GM04504 (cell line): ENCODE measurements at places on chromosomes 13 and 19.

GRCh38 chr13:111314852-111315251 lies 5.6 kb upstream of the TEX29 start:
- peak; percentile 2 for DNase-seq

GRCh38 chr13:44422755-44423643 lies 49.4 kb downstream of the SERP2 start:
- no peak for DNase-seq

DNA sequence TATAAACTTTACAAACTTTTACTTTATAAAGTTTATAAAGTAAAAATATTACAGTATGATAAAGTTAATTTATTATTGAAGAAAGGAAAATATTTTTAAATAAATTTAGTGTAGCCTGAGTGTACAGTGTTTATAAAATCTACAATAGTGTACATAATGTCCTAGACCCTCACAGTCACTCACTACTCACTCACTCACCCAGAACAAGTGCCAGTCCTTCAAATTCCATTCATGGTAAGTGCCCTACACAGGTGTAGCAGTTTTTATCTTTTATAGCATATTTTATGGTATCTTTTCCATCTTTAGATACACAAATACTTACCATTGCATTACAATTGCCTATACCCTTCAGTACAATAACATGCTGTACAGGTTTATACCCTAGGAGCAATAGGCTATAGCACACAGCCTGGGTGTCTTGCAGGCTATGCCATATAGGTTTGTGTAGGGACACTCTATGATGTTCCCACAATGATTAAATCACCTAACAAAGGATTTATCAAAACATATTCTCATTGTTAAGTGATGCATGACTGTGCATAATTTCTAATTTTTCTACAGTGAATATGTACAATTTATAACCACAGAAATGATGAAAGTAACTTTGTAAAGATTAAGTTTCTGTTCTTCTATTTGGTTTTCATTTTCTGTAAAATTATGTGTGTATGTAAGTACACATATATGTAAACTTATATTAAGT lies 98.0 kb downstream of the SPRY2 start:
- DNase-seq, result no peak

DNA sequence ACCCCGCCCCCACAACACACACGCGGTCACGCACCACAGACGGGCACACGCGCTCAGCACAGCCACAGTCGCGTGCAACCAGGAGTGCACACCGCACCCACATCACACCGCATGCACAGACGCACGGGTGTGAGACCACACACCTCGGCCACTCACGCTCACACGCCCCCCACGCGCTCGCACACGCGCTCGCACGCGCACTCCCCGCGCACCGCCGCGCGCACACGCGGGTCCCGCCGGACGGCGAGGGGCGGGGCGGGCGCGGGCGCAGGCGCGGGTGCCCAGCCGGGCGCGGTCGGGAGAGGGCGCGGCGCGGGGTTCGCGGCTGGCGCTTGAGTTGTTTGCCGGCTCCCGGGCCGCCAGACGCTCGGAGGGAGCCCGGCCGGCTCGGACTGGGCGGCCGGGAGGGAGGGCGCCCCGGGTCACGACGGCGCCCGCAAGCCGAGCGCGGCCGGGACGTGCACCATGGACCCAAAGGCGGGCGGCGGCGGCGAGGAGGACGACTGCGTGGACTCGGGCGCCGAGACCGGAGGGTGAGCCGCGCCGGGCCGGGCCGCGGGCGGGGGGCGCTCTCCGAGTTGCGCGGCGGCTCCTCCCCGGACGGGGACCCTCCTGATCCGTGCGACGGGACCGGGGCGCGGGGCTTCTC lies at the start of gene FAM124A:
FAM124A (plus strand) TSS at position 362 of the 649 bp plus-strand sequence; CDS start at position 466, 104 bp downstream.
- DNase-seq, result no peak

DNA sequence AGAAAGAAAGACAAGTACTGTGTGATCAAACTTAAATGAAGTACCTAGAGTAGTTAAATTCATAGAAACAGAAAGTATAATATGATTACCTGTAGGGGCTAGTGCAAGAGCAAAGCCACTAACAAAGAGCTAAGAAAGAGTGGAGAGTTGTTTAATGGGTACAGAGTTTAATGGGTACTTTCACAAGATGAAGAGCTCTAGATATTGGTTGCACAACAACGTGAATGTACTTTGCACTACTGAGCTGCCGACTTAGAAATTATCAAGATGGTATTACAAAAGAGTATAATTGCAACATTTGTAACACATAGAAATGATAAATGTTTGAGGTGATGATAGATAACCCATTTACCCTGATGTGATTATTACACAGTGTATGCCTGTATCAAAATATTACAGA lies 140.3 kb upstream of the GPC6 start:
- no peak for DNase-seq

- no peak for DNase-seq
Measured at GRCh38 chr13:111179908-111180760, 65.0 kb downstream of the ARHGEF7 start.

DNA sequence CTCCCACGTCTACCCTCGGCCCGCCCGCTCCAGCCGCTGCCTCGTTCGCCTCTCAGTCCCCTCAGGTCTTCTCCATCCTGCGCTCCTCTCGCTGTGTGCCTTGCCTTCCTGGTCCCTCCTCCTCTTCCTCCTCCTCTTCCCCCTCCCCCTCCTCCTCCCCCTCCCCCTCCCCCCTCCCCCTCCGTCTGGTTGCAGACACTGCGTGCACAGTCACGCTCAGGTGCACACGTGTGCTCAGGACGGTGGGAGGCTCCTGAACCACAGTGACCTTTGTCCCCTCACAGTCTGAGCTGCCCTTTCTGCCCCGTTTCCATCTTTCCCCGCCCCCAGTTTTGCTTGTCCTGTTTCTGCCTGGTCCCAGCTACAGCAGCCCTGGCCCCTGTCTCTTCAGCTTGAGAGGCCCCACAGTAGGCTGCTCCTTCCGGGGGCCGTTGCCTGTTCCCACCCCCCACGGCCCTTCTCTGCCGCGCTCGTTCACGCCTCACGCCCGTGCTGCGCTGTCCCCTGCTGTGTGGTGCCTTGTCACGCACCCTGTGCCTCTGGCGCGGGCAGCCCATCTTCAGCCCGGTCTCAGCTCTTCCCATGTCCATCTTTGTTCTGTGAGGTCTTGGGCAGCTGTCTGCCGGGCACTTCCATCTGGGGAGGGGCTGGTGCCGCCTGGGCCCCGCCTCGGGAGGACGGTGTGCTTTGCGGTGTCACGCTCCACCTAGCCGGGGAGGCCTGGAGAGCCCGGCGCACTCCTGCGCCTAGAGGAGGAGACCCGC lies 13.8 kb upstream of the RPS15 start:
- no peak for DNase-seq

- no peak for DNase-seq
Measured at GRCh38 chr13:85509512-85509911, 289.7 kb downstream of the SLITRK6 start.

DNA sequence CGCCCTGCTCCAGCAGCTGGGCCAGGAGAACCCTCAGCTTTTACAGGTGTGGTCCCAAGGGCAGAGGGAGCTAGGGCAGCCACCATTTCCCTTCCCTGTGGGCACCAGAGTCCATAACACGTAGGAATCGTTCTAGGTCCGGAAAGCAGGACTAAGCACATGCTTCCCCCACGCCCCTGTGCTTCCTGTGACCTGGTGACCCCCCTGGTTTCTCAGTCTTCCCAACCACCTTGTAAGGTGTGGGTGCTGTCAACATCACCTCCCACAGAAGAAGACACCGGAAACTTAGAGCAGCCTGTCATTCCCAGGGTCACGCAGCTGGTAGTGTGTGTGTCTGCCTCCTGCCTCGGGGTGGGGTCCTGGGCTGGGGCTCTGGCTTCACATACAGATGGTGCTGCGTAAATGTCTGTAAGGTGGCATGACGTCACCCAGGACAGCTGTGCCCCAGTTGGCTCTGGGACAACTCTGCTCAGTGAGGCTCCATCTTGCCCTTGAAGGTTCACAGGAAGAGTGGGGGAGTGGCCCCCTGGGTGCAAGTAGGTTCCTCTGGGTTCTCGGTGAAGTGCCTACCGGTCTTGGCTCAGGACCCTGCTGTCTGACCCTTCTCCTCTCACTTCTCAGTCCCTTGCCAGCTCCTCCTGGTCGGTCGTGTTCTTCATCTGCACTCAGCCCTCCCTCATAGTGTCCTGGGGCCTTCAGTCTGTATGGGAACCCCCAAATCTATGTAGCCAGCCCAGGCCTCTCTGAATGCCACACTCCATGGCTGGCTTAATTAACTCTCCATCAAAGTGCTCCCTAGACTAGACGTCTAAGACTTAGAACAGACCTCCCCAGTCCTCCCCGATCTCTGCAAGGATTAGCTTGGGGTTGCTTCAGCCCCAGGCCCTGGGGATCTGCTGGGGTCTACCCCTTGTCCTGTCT lies 4.0 kb downstream of the RAD23A start:
- no peak for DNase-seq

- no peak for DNase-seq
Measured at GRCh38 chr13:62678039-62678438, 1262.4 kb upstream of the PCDH20 start.

DNA sequence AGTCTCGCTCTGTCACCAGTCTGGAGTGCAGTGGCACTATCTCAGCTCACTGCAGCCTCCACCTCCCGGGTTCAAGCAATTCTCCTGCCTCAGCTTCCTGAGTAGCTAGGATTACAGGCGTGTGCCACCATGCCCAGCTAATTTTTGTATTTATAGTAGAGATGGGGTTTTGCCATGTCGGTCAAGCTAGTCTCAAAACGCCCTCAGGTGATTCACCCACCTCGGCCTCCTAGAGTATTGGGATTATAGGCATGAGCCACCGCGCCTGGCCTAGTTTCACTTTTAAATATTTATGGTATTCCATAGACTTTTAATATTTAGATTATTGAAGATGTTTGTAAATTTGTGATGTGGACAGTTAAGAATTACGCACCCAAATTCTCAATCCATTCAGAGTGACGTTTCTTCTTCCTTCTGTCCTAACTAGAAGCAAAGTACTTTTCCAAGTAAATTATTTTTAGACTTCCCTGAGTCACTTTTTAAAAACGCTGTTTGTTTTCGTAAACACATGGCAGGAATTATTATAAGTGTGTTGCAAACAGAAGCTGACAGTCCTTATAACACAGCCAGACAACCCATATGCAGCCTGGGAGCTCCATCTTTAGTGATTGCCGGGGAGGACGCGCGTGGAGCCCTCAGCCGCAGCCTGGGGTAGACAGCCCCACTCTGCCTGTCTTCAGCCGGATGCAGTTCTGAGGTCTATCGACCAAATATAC lies 131.7 kb downstream of the ATP11A start:
- DNase-seq, result peak; percentile 28

GRCh38 chr19:47848823-47849473 lies 10.1 kb upstream of the TPRX2 start:
- DNase-seq, result no peak

DNA sequence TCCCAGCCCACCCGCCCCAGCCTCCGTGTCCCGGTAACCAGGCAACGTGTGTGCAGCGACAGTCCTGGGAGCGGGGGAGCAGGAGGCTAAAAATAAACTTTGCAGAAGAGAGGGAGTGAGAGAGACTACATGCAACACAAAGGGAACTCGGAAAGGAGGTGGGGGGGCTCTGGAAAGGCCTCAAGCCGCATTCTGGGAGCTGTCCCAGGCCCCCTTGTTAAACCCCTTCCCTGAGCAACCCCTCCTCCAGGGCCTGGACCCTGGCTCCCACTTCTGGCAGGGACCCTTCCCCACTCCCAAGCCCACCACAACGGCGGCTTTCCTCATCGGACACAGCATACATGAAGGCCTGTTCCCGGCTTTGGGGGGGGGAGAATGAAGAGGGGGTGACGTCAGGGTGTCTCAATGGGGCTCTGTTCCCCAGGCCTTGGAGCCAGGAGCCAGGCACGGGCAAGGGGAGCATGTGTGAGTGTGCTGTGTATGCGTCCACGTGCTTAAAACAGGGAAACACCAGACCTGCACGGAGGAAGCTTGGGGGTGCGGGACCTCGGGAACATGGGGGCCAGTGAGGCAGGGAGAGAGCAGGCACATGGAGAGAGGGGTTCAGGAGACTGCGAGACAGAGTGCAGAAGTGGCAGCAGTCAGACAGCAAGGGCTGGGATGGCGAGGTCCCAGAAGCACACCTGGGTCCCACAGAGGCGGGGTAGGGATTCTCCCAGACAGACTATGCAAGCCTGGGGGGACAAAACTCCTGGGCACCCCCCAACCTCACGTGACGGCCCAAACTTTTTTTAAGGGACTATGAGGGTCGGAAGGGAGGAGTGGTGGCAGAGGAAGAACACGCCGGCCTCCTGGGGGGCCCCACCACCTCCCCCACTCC lies 2.3 kb downstream of the ERF start:
- no peak for DNase-seq

DNA sequence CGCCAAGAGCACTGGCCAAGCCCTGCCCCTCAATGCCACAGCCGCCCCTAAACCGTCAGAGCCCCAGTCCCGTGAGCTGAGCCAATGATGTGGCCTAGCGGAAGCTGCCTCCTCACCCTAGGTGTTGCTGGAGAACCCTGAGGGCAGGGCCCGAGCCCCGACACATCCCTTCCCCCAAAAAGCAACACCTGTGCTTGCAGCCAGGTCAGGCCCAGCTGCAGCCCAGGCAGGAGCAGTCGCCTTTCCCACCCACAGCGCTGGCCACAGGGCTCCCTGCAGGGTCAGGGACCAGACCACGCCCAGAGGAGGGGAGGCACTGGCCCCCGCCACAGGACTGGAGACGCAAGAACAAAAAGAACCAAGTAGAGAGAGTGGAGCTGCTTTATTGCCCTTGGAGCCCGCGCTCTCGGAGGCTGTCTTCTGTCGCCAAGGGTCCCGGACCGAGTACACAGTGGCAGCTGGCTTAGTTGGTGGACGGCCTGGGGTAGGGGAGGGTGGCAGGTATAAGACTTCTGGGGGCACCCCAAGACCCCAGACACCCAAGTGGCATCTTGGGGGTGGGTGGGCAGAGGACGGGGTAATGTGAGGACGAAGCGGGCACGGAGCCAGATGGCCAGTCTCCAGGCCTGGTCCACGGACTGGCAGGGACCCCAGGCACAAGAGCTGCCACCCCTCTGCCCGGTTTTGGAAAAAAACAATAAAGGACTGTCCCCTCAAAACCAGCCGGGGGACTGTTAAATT lies 3.3 kb downstream of the P2RY11 start:
- no peak for DNase-seq

- DNase-seq, result no peak
Measured at GRCh38 chr13:107124730-107125129, 556.8 kb upstream of the ARGLU1 start.

- no peak for DNase-seq
Measured at GRCh38 chr19:5137114-5137513, 168.2 kb downstream of the KDM4B start.
